CD4-positive, alpha-beta memory T cell (primary cell): ENCODE measurements at places on chromosomes 12 and 14. TPM values are rescaled to one million over a fixed set of nuclear protein-coding genes. Genes with fewer than 3 reads are reported as not detected.

Gene TAS2R8
- not detected for polyA plus RNA-seq

Gene CEP170B
- 0.16 TPM for polyA plus RNA-seq

Gene TMEM229B
- polyA plus RNA-seq: 12.5 TPM

Gene IKZF4
- polyA plus RNA-seq: 2.2 TPM

Gene KRT80
- not detected for polyA plus RNA-seq
